ENCODE measurements at places on chromosomes 2 and 18. TPM values are rescaled to one million over a fixed set of nuclear protein-coding genes. Genes with fewer than 3 reads are reported as not detected.

DNA sequence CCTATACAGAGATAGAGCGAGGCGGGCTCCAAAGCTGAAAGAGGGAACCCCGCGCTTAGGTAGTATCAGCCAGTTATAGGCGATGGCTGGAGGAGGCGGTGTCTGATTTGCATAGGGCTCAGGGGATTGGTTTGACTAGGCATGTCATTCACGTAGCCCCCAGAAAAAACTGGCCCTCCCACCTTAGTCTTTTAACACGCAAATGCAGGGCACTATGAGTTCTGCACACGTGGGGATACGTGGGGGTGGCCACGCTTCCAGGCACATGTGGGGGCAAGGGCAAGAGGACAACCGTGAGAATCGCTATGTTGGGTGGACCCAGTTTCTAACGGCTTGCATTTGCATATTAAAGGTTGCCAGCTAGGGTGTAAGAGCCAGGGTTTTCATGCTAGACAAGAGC is 56.7 kb upstream of the MSTN start:
- no peak for DNase-seq

GRCh38 chr2:148701877-148702276 is 57.3 kb downstream of the EPC2 start:
- DNase-seq: no peak

Gene SP5
- 0.99 TPM for total RNA-seq

Gene NPHP1
- 16.8 TPM for total RNA-seq

Measured in spinal cord (tissue), 10 donors.